ENCODE measurements at places on chromosomes 7 and 10.

- DNase-seq: no peak
Measured at GRCh38 chr7:33882040-33882837, 23.1 kb upstream of the BMPER start.

GRCh38 chr10:124318076-124318475 is 100.6 kb downstream of the OAT start:
- DNase-seq: no peak

DNA sequence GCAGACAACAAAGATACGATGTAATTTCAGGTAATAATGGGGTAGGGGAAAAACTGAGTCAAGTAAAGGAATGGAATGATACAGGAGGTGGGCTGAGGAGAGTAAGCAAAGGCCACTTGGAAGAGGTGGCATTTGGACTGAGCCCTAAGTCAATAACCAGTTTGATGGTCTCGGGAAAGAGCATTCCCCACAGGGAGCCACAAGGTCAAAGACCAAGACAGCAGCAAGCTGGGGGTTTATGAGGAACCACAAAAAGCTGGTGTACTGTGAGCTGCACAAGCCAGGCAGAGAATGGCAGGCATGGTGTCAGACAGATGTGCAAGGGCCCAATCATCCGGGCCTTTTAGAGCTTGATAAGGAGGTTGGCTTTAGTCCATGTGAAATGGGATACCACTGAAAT is 98.7 kb downstream of the NOC3L start:
- no peak for DNase-seq

GRCh38 chr10:3838460-3839437 is 53.7 kb upstream of the KLF6 start:
- DNase-seq: no peak

DNA sequence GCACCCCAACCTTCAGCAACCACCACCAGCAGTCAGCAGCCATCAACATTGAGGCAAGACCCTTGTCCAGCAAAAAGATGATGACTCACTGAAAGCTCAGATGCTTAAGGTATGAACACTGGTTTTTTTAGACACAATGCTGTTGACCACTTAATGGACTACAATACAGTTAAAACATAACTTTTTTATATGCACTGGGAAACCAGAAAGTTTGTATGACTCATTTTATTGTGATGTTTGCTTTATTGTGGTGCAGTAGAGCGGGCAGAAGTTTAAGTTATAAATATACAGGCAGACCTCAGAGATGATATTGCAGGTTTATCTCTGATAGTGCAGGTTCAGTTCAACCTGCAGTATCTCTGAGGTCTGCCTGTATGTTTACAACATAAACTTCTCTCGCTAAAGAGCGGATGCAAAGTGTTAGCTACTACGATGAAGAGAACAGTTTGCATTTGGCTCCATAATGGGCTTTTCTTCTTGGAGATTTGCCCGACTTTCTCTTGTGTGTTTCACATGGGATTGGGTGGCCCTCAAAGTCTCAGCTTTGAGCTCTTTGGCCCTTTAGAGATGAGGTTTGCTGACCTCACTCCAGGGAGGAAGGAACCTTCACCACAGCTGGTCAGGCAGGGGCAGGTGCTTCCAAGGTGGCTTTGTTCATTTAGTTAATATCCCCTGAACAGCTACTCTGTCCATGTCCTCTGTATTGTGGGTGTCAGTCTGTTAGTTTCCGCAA is 84.4 kb upstream of the SHH start:
- DNase-seq: no peak

- no peak for DNase-seq
Measured at GRCh38 chr7:151755131-151755801, 121.6 kb downstream of the PRKAG2 start.

DNA sequence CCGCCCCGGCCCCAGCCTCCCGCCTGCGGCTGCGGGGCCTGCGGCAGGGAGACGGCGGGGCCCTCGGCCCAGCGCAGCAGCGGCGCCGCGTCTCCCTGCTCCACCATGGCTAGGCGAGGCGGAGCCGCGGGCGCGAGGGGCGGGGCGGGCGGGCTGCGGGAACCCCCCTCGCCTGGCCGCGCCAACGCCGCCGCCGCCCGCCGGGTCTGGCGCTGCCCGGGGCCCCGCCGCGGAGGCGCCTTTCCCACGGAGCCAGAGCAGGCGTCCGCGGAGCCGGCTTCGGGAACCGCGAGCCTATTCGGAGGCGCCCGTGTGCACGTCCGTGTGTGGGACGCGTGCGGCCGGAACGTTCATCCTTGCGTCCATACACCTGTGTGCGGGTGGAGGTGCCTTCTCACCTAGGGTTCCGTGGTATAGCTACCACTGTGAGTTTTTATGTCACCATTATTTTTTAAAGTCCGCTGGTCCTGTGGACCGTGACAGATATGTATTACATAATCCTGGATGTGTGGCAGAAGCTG is at the start of gene DENND11:
Gene DENND11 (minus strand): TSS at position 120 of the 521 bp plus-strand sequence. CDS start 13 bp downstream, at position 107.
- DNase-seq: peak; percentile 16

GRCh38 chr7:107563081-107563774 is 492 bp downstream of the COG5 start:
- DNase-seq: no peak

GRCh38 chr10:60189861-60190475 is 199.7 kb downstream of the ANK3 start:
- no peak for DNase-seq

DNA sequence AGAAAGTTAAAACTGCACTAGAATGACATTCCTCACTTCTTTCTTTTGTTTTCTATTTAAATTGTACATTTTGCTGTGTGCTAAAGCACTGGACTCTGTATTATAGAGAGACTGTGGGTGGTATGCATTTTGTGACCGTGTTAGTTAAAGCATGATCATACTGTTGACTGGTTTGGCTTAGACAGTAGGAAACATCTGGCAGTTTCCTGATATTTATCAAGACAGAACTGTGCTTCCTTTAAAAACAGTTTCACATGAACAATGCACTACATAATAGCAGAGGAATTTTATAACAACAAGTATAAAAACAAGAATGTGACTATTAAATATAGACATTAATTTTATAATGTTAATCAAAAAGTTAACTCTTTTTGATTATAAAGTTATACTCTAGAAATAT is 23.1 kb downstream of the GNG11 start:
- DNase-seq: no peak

- DNase-seq: no peak
Measured at GRCh38 chr7:150435390-150436073, 14.9 kb upstream of the GIMAP8 start.

DNA sequence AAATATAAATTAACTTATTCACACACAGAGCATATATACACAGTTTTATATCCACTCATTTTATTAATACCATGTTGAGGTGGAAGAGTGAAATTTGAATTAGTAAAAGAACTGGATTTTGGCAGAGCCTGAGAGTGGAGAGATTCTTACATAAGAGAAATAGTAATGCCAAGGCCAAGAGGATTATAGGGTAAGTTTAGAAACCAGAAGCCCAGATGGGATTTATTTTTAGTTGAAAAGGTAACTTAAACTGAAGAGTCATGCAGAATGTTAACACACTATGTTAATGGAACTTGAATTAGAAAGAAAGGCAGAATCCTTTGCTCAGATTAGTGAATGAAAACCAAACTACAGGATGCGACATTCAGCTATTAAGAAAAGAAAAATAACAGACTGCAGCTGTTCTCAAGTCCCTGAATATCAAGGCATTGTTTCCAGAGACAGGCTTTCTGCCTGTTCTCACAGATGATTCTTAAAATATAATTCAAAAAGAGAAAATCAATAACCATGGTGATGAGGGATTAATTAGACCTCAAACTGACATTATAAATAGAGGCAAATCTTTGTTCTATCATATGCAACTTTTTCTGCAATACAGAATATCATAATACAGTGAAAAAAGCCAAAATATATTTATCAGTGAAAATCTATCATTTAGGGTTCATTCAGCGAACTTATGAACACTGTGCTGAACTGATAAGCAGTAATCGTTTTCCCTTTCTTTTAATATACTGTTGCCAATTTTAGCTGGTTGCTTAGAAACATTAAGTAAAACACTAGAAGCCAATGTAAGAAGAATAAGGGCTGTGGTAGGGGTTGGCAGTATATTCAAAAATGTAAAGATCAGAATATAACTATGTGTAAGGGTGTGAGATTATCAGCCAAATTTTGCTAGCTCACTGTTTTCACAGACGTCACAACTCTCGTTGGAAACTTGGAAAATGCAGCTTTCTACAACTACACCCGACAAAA is 34.4 kb downstream of the HECTD2 start:
- no peak for DNase-seq

- no peak for DNase-seq
Measured at GRCh38 chr10:72615970-72616369, 9.9 kb downstream of the MICU1 start.

GRCh38 chr7:158811894-158812293 is 17.4 kb downstream of the ESYT2 start:
- DNase-seq: no peak

- no peak for DNase-seq
Measured at GRCh38 chr7:1287752-1288201, 55.1 kb downstream of the UNCX start.

GRCh38 chr10:117476281-117476680 is 66.3 kb upstream of the EMX2 start:
- no peak for DNase-seq
